ENCODE measurements at places on chromosomes 1 and 21.

GRCh38 chr1:154443274-154444013, 38.3 kb downstream of the IL6R start:
- no peak for DNase-seq

- DNase-seq: no peak
Observed at GRCh38 chr1:221069986-221070385, 190.7 kb downstream of the HLX start.

DNA sequence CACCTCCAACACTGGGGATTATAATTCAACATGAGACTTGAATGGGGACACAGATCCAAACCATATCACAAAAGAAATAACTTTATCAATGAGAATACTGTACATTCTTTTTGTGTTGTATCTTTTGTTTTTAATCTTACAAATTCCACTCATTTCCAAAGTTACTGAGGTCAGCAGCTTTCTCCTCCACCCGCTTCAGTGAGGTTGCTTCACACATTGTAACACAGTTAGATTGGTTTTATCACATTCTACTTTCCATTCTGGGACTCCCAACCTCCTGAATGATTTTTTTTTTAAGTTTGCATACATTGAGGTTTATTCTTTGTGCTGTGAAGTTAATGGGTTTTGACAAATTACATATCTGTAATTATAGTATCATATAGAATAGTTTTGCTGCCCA, 43.8 kb downstream of the DDAH1 start:
- no peak for DNase-seq

GRCh38 chr1:93016171-93016570, 54.9 kb upstream of the DIPK1A start:
- no peak for DNase-seq

- peak; percentile 57 for DNase-seq
Observed at GRCh38 chr1:8424539-8425116, 106.7 kb downstream of the SLC45A1 start.

DNA sequence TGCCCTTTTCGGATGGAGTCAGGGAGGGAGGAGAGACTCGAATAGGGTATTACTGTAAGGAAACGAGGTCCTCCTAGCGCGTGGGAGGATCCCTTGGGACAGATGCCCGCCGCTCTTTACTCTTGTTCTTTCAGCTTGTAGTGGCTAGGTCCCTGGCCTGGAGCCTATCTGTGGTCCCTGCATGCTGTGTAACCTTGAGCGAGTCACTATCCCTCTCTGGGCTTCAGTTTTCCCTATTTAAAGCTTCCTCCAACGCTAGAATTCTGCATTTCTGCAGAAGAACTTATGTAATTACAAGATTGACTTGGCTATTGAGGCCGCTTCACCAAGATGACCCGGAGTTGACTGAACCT, 744 bp downstream of the MIER1 start:
- DNase-seq: no peak

DNA sequence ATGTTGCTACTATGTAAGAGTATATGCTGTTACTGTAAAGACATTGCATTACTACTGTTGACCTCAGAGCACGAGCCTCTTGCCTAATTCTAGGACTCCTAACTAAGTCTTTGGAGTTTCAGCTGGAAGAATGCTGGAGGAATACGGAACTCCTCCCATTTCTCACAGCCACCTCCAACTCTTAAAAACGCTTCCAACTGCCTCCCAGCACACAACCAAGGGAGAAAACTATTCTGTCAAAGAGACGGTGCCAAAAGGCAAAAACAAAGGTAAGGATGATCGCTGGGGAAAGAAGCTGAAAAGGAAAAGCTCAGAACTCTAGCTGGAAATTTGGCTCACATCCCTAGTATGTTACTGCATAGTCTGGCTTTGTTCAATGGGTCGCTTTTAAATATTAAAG, at the start of gene FMO2:
Gene FMO2, plus strand, starts transcription at position 210 of the 400 bp plus-strand sequence. CDS start 414 bp downstream, outside the sequence.
- no peak for DNase-seq

DNA sequence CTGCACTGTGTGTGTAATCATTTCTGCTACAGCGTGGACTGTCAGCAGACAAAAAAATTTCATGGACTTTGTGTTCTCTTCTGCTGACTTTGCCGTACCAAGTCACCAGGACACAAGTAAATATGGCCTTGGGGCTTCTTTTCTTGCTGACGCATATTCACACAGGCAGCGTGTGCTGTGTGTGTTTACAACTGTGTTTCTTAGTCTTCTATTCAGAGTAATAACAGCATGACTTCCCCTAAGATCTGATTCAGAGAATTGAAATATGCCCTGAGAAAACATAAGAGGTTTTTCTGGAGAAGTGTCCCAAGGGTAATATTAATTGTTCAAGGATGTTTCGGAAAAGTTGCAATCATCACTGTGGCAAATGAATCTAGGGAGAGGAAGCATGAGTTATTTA, 47.1 kb upstream of the DYNLT5 start:
- DNase-seq: no peak

GRCh38 chr1:28971980-28972771, 57.8 kb downstream of the EPB41 start:
- no peak for DNase-seq

All from GM20000 (cell line).